Panc1 (cell line): ENCODE measurements at places on chromosomes 1 and 21. TPM values are rescaled to one million over a fixed set of nuclear protein-coding genes. Genes with fewer than 3 reads are reported as not detected.

- peaks cover 19% of the 10 kb centered on the region for H3K4me1 ChIP-seq
- no peak overlapping the region for H3K27ac ChIP-seq
- H3K4me3 ChIP-seq, result no peak overlapping the region
Measured at GRCh38 chr1:227917081-227917950, 30.4 kb downstream of the WNT9A start.

OR2L3 gene
- not detected for total RNA-seq

DNA sequence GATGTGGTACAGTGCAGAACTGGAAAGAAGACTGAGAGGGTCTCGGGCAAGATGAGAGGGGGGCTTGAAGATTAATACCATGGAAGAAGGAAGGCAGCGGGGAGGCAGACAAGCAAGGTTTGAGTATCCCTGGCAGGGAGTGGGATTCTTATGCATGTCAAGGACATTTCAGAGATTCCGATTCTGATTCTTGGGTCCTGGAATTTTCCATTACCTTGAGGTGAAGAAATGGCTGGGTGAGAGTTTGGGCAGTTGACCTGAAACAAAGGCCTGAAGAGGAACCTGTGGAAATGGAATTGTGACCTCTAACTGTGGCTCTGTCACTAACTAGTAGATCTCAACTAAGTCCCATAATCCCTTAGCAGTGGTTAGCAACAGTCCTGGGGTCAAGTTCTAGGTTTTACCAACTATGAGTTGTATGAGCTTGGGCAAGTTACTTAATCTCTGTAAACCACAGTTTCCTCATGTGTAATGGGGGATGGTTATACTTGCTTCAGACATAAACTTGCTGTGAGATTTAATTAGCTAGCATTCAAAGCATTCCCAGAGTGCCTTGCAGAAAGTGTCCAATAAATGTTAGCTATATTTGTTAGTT lies 8.6 kb upstream of the ACTN2 start:
- no peaks in the 10 kb centered on the region for H3K4me1 ChIP-seq
- H3K27me3 ChIP-seq, result peaks cover 14% of the 10 kb centered on the region
- H3K36me3 ChIP-seq, result no peaks in the 10 kb centered on the region
- H3K27ac ChIP-seq, result no peak overlapping the region
- DNase-seq, result no peak

NEXN gene
- 5.4 TPM for total RNA-seq

SH3BP5L gene
- 23.9 TPM for total RNA-seq

GRCh38 chr1:38201431-38201830 lies 154.8 kb upstream of the POU3F1 start:
- no peaks in the 10 kb centered on the region for H3K4me1 ChIP-seq
- 0 out of 2 replicates have a peak, but pooled peaks cover 2% of the 10 kb centered on the region for H3K27me3 ChIP-seq
- H3K27ac ChIP-seq, result no peak overlapping the region
- DNase-seq, result no peak
- H3K4me3 ChIP-seq, result no peak overlapping the region
- H3K36me3 ChIP-seq, result no peaks in the 10 kb centered on the region

TNFSF4 gene
- 0.13 TPM for total RNA-seq

GRCh38 chr1:40876436-40876761 lies 14.2 kb upstream of the CITED4 start:
- peaks cover 27% of the 10 kb centered on the region for H3K4me1 ChIP-seq
- peak overlapping the region; percentile 88 for H3K27ac ChIP-seq
- H3K36me3 ChIP-seq, result no peaks in the 10 kb centered on the region
- H3K4me3 ChIP-seq, result no peak overlapping the region
- no peak for DNase-seq

DNA sequence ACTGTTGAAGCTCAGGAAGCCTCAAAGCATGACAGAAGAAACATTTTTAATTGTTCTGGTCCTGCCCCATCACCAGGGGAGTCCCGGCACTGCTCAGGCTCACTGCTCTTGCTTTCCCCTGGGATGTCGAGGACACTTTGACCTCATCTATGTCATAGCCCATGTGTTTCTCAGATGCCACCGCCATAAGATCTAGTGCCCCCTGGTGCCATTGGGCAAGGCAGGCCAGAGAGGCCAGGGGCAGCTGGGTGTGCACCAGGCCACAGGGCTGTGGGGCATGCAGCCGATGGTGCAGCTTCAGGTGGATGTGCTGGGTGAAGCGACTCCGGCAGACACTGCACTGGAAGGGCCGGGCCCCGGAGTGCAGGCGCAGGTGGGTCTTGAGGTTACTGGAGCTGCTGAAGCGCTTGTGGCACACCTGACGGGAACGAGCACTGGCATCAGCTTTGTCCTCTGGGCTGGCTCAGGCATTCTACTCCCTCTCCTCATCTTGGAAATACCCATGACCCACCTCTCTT lies 7.7 kb upstream of the CRYBG2 start:
- H3K4me3 ChIP-seq, result no peak overlapping the region
- H3K4me1 ChIP-seq, result peaks cover 4% of the 10 kb centered on the region; the same call in 1 of the 2 replicates
- H3K27ac ChIP-seq, result no peak overlapping the region
- no peaks in the 10 kb centered on the region for H3K36me3 ChIP-seq
- no peak for DNase-seq
- H3K27me3 ChIP-seq, result no peaks in the 10 kb centered on the region

DNA sequence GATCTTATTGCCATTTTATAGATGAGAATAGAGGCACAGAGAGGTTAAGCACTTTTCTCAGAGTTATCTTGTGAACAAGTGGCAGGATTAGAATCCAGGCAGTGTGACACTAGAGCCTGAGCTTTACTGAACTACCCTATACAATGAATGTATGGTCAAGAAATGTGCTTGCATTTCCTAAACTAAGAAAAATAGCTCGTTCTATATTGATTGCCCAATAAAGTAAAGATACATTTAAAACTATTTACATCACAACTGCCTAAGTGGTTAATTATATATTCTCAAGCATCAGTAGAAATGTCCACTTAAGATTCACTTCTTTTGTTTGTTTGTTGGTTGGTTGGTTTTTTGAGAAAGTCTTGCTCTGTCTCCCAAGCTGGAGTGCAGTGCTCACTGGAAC lies 91.6 kb downstream of the ZFYVE9 start:
- H3K27me3 ChIP-seq, result no peaks in the 10 kb centered on the region
- no peaks in the 10 kb centered on the region for H3K36me3 ChIP-seq
- H3K4me3 ChIP-seq, result no peak overlapping the region

DNA sequence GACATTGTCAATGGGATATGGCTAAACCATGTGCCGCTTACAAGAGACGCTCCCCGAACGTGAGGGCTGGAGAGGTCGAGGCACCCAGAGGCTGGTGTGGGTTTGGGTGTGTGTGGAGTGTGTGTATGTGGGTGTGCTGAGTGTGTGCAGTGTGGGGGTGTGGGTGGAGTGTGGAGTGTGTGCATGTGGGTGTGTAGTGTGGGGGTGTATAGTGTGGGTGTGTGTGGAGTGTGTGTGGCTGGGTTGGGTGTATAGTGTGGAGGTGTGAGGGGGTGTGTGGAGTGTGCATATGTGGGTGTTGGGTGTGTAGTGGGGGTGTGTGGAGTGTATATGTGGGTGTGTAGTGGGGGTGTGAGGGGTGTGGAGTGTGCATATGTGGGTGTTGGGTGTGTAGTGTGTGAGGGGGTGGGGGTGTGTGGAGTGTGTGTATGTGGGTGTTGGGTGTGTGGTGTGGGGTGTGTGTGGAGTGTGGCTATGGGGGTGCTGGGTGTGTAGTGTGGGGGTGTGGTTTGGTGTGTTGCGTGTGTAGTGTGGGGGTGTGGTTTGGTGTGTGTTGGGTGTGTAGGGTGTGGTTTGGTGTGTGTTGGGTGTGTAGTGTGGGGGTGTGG lies 42.2 kb downstream of the SLC19A1 start:
- no peak for DNase-seq
- H3K4me3 ChIP-seq, result no peak overlapping the region
- H3K4me1 ChIP-seq, result no peaks in the 10 kb centered on the region
- no peaks in the 10 kb centered on the region; the same call in 1 of the 2 replicates for H3K36me3 ChIP-seq
- no peak overlapping the region for H3K27ac ChIP-seq
- H3K27me3 ChIP-seq, result no peaks in the 10 kb centered on the region

GRCh38 chr1:91749788-91750231 lies 136.1 kb downstream of the TGFBR3 start:
- H3K36me3 ChIP-seq, result no peaks in the 10 kb centered on the region
- no peaks in the 10 kb centered on the region for H3K27me3 ChIP-seq
- no peak for DNase-seq
- H3K4me1 ChIP-seq, result peaks cover 18% of the 10 kb centered on the region

GRCh38 chr1:65764052-65764451 lies 28.6 kb upstream of the PDE4B start:
- no peaks in the 10 kb centered on the region for H3K4me1 ChIP-seq
- H3K4me3 ChIP-seq, result no peak overlapping the region
- no peaks in the 10 kb centered on the region for H3K27me3 ChIP-seq
- H3K36me3 ChIP-seq, result no peaks in the 10 kb centered on the region

- H3K27ac ChIP-seq, result peak overlapping the region; percentile 68
- no peak for DNase-seq
- H3K36me3 ChIP-seq, result no peaks in the 10 kb centered on the region
Measured at GRCh38 chr1:24284156-24284471, 35.0 kb upstream of the GRHL3 start.

KLHDC9 gene
- 7.6 TPM for total RNA-seq

- H3K36me3 ChIP-seq, result no peaks in the 10 kb centered on the region
- DNase-seq, result no peak
- no peak overlapping the region for H3K4me3 ChIP-seq
Measured at GRCh38 chr1:75392278-75392677, 218.6 kb downstream of the SLC44A5 start.

GRCh38 chr1:224791362-224791941 lies 138.0 kb upstream of the DNAH14 start:
- H3K27me3 ChIP-seq, result no peaks in the 10 kb centered on the region
- no peak for DNase-seq
- no peak overlapping the region for H3K4me3 ChIP-seq
- no peak overlapping the region for H3K27ac ChIP-seq

ILDR2 gene
- 0.08 TPM for total RNA-seq

DNA sequence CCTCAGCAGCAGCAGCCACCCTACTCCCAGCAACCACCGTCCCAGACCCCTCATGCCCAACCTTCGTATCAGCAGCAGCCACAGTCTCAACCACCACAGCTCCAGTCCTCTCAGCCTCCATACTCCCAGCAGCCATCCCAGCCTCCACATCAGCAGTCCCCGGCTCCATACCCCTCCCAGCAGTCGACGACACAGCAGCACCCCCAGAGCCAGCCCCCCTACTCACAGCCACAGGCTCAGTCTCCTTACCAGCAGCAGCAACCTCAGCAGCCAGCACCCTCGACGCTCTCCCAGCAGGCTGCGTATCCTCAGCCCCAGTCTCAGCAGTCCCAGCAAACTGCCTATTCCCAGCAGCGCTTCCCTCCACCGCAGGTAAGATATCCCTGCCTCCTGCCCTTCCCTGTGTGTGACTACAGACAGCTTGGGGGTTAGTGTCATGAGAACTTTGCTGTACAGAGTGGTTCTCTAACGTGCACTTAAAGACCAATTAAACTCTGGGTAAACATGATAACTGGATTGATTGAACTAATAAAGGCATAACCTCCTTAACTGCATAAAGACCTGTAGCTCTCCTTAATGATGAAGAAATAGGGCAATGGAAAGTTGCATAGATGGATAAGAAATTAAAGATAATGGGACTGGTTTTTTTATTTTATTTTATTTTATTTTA lies 35.6 kb downstream of the ARID1A start:
- peaks cover 43% of the 10 kb centered on the region for H3K36me3 ChIP-seq
- peaks cover 17% of the 10 kb centered on the region for H3K4me1 ChIP-seq
- no peaks in the 10 kb centered on the region for H3K27me3 ChIP-seq

DNA sequence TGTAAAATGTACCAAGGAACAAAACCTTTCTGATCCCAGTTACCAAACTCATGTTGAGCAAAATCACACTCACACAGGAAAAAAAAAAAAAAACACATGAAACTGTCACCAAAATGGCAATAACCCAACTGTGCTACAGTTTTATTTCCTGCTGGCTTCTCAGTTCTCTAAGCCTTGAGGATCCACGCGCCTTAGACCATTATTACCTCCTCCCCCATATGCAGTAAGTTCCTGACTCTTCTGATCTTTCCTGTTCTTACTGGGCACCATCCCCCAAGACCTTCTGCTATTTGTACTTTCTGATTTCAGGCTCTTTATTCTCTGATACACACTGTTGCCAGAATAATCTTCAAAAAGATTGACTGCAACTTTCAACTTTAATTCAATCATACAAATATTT lies 79.6 kb downstream of the SLC45A1 start:
- peaks cover 25% of the 10 kb centered on the region for H3K36me3 ChIP-seq
- DNase-seq, result no peak
- H3K4me1 ChIP-seq, result peaks cover 64% of the 10 kb centered on the region
- H3K27ac ChIP-seq, result peak overlapping the region; percentile 82
- no peak overlapping the region for H3K4me3 ChIP-seq

PADI4 gene
- total RNA-seq, result not detected

DNA sequence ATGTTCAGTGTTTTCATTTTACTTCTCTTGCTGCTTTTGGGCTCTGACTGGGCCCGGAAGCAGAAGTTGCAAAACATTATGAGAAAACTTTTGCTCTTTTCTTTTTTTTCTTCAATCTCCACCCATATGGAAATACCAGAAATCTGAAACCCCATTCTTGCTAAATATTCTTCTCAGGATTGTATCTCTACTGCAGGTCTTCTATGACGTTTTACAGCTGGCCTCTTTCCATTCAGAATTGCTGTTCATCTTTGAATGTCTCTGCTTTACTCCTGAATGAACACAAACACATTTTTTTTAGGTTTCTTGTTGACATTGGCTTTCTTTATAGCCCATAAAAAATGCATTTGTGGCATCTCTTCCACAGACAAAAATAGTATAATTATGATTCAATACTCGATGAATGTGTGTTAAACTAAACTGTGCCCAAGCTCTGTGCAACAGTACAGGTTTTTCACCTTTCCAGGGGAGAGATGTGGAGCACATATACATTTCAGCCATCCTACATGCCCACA lies 18.8 kb downstream of the PTPRC start:
- peak overlapping the region; percentile 61 for H3K27ac ChIP-seq
- no peaks in the 10 kb centered on the region; the same call in 1 of the 2 replicates for H3K36me3 ChIP-seq
- H3K27me3 ChIP-seq, result no peaks in the 10 kb centered on the region
- no peak overlapping the region for H3K4me3 ChIP-seq

DNA sequence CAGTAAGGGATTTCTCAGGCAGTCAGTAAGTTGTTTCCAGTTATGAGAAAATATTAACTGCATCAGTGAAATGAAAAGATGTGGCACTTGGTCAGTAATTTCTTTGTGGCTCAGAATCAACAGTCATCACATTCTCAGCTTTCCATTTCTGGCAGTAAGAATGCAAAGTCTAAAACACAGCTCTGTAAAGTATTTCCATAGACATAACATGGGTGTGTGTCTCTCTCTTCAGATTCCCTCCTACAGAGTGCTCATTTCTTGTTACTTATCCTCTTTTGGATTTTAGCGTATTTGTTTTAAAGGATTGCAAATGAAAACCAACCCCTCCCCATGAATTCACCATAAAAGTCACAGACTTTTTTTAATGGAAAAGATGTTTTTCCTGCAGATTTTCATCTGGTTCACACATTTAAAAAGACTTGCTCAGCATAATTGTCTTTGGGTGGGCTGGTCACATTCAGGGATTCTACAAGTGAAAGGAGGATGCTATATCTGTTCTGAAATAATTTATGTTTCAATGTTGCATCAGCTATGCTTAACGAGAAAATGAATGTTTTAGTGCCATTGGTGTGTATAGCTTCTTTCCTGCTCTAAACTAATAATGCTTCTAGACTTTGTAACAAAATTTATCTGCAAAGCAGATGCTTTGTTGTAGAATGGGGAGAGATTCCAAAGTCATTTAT lies 34.6 kb upstream of the CD55 start:
- no peak overlapping the region for H3K4me3 ChIP-seq
- no peaks in the 10 kb centered on the region for H3K4me1 ChIP-seq

HPDL gene
- total RNA-seq, result 1.9 TPM

- H3K4me3 ChIP-seq, result no peak overlapping the region
- H3K27me3 ChIP-seq, result no peaks in the 10 kb centered on the region
- DNase-seq, result no peak
- H3K4me1 ChIP-seq, result no peaks in the 10 kb centered on the region
- H3K36me3 ChIP-seq, result no peaks in the 10 kb centered on the region
- H3K27ac ChIP-seq, result no peak overlapping the region
Measured at GRCh38 chr21:40208206-40208947, 341.1 kb downstream of the PCP4 start.
